ENCODE measurements at places on chromosomes 4 and X. TPM values are rescaled to one million over a fixed set of nuclear protein-coding genes. Genes with fewer than 3 reads are reported as not detected.
A peak's percentile ranks its signal among the peaks of the same experiment; 100 is the strongest.

DNA sequence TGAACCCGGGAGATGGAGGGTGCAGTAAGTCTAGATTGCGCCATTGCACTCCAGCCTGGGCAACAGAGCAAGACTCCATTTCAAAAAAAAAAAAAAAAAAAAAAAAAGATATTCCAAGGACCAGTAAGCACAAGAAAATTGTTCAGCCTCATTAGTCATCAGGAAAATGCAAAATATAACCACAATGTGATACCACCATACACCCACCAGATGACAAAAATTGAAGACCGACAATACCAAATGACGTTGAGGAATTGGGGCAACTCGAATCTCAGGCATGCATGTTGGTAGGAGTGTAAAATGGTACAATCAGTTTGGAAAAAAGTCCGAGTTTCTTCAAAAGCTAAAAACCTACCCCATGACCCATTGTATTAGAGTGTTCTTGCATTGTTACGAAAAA is 130.2 kb upstream of the FAM9B start:
- DNase-seq: no peak

DNA sequence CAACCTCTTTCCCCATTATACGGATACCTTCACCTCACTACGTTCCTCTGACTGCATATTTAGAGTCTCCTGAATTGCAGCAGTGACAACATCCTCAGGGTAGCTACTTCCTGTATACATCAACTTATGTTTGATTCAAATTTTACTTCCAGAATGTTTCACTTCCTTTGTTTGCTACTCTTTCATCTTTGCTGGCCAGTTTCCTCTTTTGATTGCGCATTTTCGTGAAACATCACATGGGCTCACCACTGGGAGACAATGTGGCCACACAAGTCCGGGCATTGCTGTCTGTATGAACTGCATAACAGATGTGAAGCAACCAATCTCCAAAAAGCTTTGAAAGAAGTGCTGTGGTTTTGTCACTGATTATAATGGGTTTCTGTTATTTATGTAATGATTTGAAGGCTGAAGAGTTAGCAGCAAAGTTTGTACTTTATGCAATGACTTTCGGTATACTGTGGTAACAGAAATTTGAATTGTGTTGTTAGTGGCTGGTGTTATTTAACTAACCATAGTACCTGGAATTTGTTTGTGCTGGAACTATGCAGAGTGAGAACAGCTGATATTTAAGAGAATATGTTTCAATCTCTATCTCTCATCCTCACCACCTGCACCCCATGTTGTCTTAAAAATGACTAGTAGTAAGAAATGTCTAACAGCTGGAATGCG is 7.4 kb downstream of the SNCA start:
- no peak for DNase-seq

GRCh38 chr4:40719008-40719623 is 30.6 kb upstream of the NSUN7 start:
- no peak for DNase-seq

- no peak for DNase-seq
These were observed 22.4 kb downstream of the TMEM33 start for GRCh38 chr4:41957634-41958033.

Gene GIMD1
- total RNA-seq: not detected

- DNase-seq: no peak
These were observed 110.6 kb upstream of the C1QTNF7 start for GRCh38 chr4:15317246-15317645.

GRCh38 chrX:155819966-155820491 is 61.1 kb upstream of the VAMP7 start:
- no peak for DNase-seq

- DNase-seq: no peak
These were observed 145.8 kb upstream of the ATP6AP2 start for GRCh38 chrX:40434947-40435346.

DNA sequence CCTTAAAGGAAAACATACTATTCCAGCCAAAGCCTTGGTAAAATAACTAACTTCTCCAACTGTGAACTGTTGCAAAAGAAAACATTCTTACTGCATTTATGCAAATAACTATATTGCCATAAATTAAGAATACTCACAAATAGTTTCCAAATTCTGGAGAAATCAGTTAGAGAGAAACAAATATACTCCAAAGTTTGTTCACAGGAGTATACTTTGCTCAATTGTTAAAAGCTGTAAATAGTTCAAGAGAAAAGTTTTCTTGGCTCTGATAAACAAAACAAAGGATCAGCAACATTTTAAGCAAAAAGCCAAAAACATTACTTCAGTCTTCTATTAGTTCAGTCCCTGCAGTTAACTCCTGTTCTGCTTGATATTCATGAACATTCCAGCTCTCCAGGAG is 83.0 kb downstream of the EIF4E start:
- DNase-seq: no peak

DNA sequence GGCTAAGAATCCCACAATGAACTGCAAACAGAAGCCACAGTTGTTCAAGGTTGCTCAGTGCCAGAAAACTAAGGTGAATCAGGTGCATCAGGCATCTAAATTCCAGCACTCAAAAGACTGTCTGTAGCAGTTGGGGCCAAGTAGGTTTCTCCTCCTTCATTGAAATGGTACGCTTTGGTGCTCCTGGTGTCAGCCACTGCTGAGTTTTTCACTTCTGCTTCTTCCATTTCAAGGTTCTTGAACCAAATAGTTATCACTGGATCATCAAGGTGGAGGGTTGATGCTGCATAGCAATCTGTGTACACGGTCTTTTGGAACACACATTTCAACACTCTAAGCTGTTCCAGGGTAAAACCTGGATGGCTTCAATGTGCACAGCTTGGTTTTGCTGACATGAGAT is 74.4 kb downstream of the TMA16 start:
- no peak for DNase-seq

DNA sequence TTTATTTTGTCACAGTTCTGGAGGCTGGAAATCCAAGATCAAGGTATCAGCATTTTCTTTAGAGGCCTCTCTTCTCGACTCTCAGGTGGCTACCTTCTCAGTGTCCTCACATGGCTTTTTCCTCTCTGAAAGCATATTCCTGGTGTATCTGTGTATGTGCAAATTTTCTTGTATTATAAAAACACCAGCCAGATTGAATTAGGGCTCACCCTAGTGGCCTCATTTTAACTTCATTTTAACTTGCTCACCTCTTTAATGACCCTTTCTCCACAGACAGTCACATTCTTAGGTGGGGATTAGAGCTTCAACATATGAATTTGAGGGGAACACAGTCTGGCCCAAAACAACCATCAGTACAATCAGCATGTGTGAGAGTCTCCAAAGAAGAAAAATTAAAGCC is 542.4 kb upstream of the FAM241A start:
- no peak for DNase-seq

Gene GK
- total RNA-seq: 8.3 TPM

- DNase-seq: no peak
These were observed 94.1 kb upstream of the GK2 start for GRCh38 chr4:79502081-79502480.

DNA sequence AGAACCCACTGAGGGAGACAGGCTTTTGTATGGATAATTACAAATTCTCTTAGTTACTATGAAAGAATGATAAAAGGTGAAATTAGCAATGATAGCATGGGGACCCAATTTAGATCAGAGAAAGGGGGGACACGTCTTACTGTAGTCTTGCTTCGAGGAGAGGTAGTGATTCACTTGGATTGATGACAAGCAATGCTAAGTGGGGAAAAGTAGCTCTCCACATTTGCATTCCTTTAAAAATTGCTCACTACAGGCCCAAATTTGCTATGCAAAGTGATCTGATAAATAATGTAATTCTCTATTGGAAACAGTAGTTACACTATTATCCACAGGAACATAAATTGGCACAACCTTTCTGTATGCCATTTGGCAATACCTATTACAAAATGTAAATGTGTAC is 42.5 kb upstream of the MAP3K15 start:
- DNase-seq: no peak

Gene ADH4
- 0.29 TPM for total RNA-seq

Gene ATP5ME
- total RNA-seq: 180 TPM

DNA sequence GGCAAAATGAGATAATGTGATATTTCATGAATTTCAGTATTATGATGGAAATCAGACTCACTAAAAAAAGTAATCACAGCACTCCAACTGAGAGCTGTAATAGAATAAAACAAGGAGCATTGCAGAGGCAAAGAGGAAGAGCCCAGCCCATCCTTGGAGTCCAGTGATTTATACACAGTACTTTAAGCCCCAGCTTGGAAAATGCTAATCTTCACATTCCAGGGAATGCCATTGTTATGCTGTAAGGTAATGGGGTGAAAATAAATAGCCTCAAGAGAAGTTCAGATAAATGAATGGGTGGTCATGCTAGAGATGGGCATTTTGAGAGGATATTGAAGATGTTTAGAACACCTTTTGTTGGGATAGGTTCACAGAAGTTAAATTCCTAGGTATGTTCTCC is 190.3 kb upstream of the TAPT1 start:
- no peak for DNase-seq

GRCh38 chrX:20857746-20858145 is 516.5 kb upstream of the CNKSR2 start:
- no peak for DNase-seq

GRCh38 chr4:19348746-19349145 is 903.0 kb upstream of the SLIT2 start:
- no peak for DNase-seq

- DNase-seq: peak; percentile 89
These were observed 50.2 kb downstream of the DDX3X start for GRCh38 chrX:41384051-41384705.

DNA sequence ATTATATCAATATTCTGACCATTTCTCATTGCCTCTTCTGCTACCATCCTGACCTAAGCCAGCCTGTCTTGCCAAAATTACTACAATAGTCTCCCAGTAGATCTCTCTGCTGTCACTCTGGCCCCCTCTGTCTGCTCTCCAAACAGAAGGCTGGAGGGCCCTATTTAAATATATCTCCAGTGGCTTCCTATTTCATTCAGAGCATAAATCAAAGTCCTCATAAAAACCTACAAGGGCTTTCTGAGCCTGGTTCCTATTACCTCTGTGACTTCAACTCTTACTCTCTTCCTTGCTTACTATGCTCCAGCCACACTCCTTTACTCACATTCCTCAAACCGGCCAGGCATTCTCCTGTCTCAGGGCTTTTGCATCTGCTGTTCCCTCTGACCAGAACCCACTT is 19.0 kb downstream of the IGSF1 start:
- no peak for DNase-seq

Gene MAGEA2B
- not detected for total RNA-seq

- peak; percentile 47 for DNase-seq
These were observed 72.0 kb downstream of the JAKMIP1 start for GRCh38 chr4:6128221-6128850.

- DNase-seq: peak; percentile 77
These were observed 28.5 kb downstream of the NKX1-1 start for GRCh38 chr4:1377606-1378261.

DNA sequence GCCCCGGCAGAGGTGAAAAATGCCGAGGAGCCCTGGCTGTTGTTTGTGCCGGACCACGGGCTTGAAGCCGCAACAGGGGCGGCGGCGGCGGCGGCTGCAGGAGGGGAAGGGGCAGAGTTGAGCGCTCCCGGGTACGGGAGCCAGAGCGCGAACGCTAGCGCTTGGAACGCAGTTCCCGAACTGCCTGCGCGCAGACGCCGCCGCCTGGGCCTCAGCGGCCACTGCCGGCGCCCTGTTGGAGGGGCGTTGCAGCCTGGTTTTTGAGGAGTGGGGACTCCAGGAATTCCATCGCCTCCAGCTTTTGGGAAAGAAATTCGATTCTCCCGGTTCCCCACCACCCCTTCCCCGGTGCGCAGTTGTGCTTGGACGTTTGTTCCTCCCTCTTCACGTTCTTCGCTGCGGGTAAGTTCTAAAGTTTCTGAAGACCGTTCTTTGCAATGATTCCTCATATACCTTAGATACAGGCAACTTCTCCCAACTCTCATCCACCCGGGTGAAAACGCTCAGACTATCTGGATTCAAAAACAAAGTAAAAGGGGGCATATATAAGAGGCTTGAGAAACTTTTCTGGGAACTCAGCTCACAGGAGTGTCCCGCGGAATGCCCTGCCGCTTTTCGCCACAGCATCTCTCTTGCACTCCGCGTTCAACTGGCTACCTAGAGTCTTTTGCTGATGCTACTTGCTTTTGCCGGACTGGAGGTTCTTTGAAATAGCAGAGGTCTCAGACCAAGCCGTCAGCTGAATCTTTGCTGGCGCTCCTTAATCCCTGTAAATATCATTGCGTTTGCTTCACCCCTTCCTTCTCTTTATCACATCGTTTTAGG is 1.0 kb downstream of the FAT4 start:
- DNase-seq: peak; percentile 84

Gene GSTCD
- total RNA-seq: 7.8 TPM

DNA sequence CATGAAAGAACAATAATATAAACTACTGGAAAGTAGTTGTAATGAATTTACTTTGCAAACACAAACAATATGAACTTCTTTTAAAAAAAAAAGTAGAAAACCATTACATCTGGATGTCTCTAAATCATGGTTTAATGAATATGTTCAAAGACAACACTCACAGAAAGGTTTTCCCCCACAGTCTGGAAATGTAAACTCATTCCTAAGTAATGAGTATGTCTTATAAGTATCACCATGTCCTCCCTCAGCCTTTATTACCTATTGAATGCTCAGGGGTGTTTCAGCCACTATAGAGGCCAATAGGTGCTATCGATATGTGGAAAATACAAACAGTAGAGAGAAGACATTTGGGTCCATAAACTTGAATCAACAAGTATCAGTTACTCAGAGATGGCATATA is 186.7 kb downstream of the PALLD start:
- DNase-seq: no peak

- no peak for DNase-seq
These were observed 300.6 kb upstream of the SPANXN1 start for GRCh38 chrX:144946666-144947065.

Gene MAGEE2
- total RNA-seq: 0.42 TPM

GRCh38 chrX:150446151-150446550 is 83.0 kb downstream of the MAMLD1 start:
- no peak for DNase-seq

Gene PABPC1L2A
- total RNA-seq: not detected

Gene PJA1
- 21.8 TPM for total RNA-seq

Gene PPP1R3F
- 5.2 TPM for total RNA-seq

DNA sequence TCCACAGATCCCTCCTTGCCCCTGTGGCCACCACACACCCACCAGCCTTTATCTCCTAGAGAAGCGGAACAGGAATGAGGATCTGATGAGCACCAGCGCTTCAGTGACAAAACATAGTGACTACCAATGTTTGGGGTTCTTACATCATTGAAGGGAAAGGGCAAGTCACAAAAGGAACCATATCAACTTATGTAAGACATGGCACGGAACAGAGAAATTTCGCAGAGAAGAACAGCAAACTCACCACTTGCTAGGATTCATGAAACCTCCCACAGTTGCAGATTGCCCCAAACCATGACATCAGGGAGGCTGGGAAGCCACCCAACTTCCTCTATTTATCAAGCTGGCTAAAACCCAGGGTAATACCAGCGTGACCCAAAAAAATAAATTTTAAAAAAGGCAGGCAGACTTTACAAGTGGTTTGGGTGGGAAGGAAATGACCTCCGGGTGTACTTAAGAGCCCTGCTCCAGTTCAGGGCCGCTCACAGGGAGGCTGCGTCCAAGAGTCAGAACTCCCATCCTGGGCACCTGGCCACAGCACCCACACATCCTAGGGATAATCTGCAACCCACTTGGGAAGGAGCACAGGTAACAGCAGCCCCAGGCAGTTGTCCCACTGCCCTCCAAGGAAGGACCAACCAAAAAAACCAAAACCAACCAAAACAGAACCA is 36.0 kb downstream of the ADGRG2 start:
- no peak for DNase-seq

- no peak for DNase-seq
These were observed 133.5 kb upstream of the NDST3 start for GRCh38 chr4:117900832-117901231.
